IgD-negative memory B cell (primary cell): ENCODE measurements at places on chromosomes 11 and 22. TPM values are rescaled to one million over a fixed set of nuclear protein-coding genes. Genes with fewer than 3 reads are reported as not detected.

The RASSF10 gene
- polyA plus RNA-seq: not detected

The C22orf31 gene
- polyA plus RNA-seq: not detected

The RBFOX2 gene
- polyA plus RNA-seq: not detected

The KCTD21 gene
- polyA plus RNA-seq: 1.9 TPM

The HORMAD2 gene
- not detected for polyA plus RNA-seq

The LARGE2 gene
- 61.7 TPM for polyA plus RNA-seq

The SLC5A12 gene
- not detected for polyA plus RNA-seq

The CALCA gene
- not detected for polyA plus RNA-seq

The TTC17 gene
- 56.0 TPM for polyA plus RNA-seq

The KCNJ1 gene
- 0.30 TPM for polyA plus RNA-seq

The GPR83 gene
- 0.20 TPM for polyA plus RNA-seq

The DEUP1 gene
- polyA plus RNA-seq: not detected

The PGA5 gene
- polyA plus RNA-seq: not detected

The OR10D3 gene
- not detected for polyA plus RNA-seq

The HEPHL1 gene
- polyA plus RNA-seq: 0.04 TPM
